ENCODE measurements at places on chromosomes 3 and 15.
A peak's percentile ranks its signal among the peaks of the same experiment; 100 is the strongest.

DNA sequence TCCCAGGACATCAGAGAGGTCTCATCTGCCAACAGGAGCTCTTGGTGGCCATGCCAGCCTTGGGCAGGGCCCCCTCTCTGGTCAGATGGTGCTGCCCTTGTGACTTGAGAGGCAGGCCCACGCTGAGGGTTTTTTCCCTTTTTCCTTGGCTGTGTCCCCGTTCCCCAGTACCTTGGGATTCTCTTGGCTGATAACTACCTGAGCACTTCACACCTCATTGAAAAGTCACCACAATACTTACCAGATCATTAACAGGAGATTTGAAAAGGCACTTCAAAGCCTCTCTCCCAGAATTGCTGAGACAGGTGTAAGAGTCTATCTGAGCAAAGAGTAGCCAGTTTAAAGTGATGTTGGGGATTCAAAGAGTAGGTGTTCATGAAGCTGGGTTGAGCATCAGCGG lies 15.1 kb upstream of the TMEM158 start:
- DNase-seq = no peak

- no peak for DNase-seq
These were observed 93.8 kb downstream of the SQOR start for GRCh38 chr15:45728641-45729040.

DNA sequence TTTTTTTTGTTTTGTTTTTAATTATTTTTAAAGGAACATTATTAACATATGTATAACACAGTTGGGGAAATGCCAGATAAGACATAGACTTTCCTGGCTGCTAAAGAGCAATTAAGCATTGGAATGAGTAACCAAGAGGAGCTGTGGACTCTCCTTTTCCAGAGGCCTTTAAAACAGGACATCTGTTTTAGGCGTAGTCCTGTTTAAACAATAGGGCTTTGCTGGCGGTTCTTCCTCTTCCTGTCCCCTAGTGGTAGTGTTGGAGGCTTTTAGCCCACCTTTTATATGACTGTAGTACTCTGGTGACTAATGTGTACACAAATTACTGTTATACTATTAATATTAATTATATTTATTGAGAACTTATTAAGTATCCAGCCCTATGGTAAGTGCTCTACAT lies 81.9 kb downstream of the PPARG start:
- no peak for DNase-seq

GRCh38 chr3:5499404-5499803 lies 311.9 kb downstream of the EDEM1 start:
- DNase-seq = no peak

GRCh38 chr3:6567241-6567640 lies 293.7 kb upstream of the GRM7 start:
- no peak for DNase-seq

DNA sequence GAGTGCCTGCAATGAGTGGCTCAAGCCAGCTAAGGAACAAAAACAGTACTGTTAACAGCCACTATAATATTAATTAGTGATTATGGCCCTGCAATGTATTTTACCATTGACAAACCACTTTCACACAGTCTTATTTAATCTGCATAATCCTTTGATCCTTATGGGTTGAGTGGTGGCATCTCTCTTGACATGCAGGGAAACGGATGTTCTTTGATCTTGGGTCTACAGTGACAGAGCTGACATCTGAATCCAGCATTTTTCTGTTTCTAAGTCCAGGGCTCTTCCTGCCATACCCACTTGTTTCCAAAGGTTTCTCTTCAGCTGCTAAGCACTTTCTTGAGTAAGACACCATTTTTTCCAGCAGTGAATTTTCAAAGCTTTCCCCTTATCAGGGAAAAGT lies 277.7 kb upstream of the ROPN1 start:
- no peak for DNase-seq

- DNase-seq = no peak
These were observed 795.4 kb downstream of the AGBL1 start for GRCh38 chr15:86875067-86875466.

- no peak for DNase-seq
These were observed 1.2 kb downstream of the OSBPL11 start for GRCh38 chr3:125594125-125594524.

DNA sequence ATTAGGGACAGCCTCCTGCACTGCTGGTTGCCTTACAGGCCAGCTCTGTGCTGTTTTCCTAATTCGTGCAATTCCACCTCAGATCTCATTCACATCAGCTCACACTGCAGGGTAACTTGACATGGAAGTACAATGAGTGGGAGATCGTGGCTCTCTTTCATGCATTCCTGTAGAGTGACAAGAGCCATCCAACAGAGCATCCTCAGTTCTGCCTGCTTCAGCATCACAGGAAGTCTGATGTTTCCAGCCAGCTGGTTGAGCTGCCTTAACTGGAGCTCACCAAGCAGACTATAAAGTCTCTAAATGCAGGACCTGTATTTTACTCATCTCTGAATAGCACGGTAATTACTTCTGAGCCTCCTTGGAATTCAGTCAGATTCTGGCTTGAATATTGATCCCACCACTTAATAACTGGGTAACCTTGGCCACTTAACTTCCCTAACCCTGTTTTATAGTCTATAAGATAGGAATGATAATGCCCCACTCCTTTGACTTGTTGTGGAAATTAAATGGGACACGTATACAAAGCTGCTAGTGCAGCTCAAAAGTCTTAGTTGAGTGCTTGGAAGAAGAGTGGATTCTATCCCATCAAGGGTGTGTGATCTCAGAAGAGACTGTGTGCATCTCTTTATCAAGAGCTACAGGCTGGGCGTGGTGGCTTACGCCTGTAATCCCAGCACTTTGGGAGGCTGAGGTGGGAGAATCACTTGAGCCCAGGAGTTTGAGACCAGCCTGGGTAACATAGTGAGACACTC lies 1.4 kb upstream of the DIS3L start:
- no peak for DNase-seq

- DNase-seq = no peak
These were observed 157.5 kb downstream of the ROBO2 start for GRCh38 chr3:77197408-77197807.

GRCh38 chr3:62672270-62672987 lies 202.8 kb downstream of the CADPS start:
- DNase-seq = no peak

GRCh38 chr3:182583545-182583944 lies 209.8 kb upstream of the ATP11B start:
- DNase-seq = no peak

- DNase-seq = peak; percentile 47
These were observed 802.6 kb upstream of the ALCAM start for GRCh38 chr3:104564045-104564643.

GRCh38 chr3:71525391-71525790 lies 58.1 kb downstream of the FOXP1 start:
- no peak for DNase-seq

DNA sequence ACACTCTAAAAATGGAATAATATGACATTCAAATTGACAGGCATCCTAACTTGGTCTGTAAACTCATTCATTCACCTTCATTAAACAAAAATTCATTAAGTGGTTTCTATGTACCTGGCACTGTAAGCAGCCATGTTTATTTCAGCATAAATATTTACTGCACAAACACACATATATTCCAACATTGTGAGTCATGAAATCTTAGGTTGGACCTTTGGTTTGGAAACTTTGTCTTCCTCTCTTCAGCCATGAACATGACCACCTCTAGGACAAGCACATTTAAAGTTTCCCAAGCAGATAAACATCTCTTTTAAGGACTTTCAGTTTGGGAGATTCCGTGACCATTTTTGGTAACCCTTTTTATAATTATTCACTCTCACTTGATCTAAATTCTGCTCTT lies 131.8 kb downstream of the TPRG1 start:
- no peak for DNase-seq

DNA sequence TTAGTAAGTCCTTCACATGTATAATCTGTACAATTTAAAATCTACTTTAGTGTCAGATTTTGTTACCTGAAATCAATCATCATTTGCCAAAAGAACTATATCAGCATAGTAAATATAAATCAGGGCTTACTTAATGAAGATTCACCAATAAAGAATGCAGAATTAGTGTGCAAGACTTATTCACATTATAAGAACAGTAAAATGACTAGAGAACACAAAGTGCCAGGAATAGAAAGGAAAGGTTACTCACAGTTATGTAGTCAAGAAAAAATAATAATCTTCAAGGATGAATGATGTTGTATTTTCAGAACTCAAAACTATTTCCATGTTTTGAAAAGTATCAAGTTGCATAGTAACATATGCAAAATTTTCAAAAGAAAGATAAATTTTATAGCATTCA lies 891.9 kb downstream of the ROBO1 start:
- no peak for DNase-seq

- no peak for DNase-seq
These were observed 1751.2 kb downstream of the SI start for GRCh38 chr3:163327086-163327485.

DNA sequence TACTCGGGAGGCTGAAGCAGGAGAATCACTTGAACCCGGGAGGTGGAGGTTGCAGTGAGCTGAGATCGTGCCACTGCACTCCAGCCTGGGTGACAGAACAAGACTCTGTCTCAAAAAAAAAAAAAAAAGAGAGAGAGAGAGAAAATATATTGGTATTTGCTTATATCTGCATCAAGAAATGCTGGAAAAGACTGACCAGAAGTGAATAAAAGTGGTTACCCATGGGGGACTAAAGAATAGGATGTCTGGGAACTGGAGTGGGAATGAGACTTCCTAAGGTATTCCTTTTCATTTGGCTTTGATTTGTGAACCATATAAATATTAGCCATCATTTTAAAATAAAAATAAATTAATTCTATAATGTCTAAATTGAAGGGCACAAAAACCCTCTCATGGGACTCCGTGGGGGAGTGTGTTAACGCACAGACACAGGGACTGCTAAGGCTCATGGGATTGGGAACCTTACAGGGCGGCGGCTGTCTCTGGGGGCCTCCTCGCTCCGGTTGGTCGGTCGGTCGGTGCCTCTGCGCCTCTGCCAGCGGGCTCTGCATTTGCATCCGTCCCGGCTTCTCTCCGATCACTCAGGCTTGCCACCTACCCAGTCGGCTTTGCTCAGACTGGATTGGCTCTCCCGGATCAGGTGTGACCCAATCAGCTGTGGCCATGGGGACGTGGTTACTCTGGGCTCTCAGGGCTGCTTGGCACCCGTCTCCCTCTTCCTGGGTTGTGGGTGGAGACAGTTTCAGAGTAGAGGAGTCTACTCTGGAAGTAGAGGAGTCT lies 12.7 kb upstream of the TSPAN3 start:
- peak; percentile 50 for DNase-seq

Data from prostate gland (tissue), 2 donors.